ENCODE measurements at places on chromosomes 5 and 9.

DNA sequence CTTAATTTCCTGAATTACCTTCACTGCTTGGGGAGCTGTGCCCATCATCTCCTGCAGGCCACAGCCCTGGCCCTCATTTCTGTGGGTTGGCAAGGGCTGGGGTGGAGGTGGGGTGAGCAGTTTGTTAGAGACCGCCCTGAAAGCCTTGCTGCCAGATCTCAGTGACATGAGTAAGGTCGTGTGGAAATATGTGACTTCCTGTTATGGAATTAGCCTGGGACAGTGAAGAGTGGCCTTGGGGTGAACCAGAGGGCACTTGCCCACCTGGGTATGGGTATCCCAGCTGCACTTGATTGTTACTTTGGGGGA lies 2.5 kb upstream of the HNRNPAB start:
- no peak for DNase-seq

GRCh38 chr5:10595672-10596309 lies 31.9 kb downstream of the ANKRD33B start:
- DNase-seq: peak; percentile 15

- no peak for DNase-seq
These were observed 318.1 kb downstream of the PIK3R1 start for GRCh38 chr5:68533571-68534084.

DNA sequence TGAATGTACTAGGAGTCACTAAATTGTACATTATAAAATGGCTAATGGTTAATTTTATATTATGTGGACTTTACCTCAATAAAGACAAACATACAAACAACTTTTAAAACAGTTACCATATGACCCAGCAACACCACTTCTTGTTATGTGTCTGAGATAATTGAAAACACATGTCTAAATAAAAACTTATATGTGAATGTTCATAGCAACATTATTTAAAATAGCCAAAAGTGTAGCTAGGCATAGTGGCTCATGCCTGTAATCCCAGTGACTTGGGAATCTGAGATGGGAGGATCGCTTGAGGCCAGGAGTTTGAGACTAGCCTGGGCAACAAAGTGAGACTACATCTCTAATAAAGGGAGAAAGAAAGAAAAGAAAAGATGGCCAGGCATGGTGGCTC lies 22.9 kb downstream of the SLC35A4 start:
- DNase-seq: no peak

GRCh38 chr9:134566196-134566847 lies 75.3 kb upstream of the COL5A1 start:
- DNase-seq: no peak

- DNase-seq: no peak
These were observed 25.6 kb downstream of the MELK start for GRCh38 chr9:36598273-36598672.

- no peak for DNase-seq
These were observed 37.2 kb downstream of the NREP start for GRCh38 chr5:111719773-111720172.

GRCh38 chr5:102099766-102100331 lies 196.2 kb downstream of the SLCO4C1 start:
- DNase-seq: no peak

- no peak for DNase-seq
These were observed 22.0 kb downstream of the MAP3K1 start for GRCh38 chr5:56837381-56837780.

DNA sequence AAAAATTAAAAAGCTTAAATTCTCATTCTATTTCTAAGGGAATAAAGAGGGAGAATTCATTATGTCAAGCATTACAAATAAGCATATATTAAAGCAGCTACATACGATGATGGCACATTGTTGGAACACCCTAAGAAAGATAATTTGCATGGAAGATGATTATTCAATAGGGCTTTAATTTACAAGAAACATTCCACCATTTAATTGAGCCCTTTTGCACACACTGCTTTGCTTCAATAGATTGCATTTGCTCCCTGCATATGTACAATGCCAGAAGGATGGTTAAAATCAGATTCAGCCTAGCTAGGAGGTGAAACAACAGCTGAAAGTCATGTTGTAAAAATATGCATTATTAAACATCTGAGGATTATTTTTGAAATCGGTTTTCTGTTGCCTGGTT lies 21.8 kb downstream of the KIAA1958 start:
- no peak for DNase-seq

- no peak for DNase-seq
These were observed 78.7 kb upstream of the SH3PXD2B start for GRCh38 chr5:172533058-172533398.

DNA sequence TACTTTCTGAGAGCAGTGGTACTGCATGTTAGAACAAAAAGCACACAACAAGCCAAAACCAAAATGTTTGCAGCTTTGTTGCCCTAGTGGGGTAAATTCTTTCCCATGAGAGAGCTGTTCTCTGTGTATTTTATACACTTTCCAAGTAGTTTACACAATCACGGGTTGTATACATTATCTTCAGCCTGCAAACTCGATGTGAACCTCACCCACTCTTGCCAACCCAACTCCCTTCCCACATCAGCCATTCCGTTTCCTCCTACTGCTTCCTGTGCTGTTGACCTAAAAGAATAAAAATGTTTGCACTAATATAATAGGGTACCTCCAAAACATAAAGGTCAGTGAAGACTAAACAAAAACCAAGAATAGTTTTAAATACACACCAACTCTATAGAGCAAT lies 47.0 kb downstream of the IQGAP2 start:
- no peak for DNase-seq

DNA sequence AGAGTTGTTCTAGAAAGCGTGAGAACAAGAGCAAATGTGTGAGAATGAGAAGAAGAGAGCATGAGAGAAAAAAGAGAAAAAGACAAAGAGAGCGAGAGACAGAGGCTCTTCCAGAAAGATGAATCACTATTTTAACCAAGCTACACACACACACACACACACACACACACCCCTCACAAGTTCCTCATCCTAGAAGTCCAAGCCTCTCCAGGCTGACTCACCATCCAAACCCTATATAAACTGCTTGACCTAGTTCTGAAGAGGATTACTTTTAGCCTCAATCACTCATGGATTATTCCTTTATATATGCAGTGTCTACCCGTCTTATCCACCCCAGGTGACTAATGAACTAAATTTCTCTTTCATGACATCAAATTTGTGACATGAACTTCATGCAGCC lies 37.6 kb downstream of the C9orf57 start:
- no peak for DNase-seq

DNA sequence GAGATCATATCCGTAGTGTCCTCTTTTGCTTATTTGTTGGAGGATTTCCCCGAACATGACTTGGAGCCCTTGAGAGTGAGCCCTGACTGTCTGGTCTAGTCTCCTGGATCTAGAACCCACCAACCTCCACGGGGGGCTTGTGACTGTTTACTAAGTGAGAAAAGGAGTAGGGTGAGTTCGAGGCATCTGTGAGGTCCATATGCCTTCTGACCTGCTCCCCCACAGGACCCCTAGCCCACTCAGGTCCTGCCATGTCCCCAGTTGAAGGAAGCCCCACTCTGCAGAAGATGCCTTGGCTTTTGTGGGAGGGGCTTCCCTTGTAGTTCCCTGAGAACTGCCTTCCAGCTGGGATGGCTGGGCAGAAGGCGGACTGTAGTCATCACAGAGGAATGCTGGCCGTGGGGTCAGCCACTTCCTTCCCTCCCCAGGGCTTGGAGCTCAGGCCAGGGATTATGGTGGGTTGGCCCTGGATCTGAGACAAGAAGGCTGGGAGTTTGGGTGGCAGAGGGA lies 7.0 kb upstream of the IRF1 start:
- no peak for DNase-seq

DNA sequence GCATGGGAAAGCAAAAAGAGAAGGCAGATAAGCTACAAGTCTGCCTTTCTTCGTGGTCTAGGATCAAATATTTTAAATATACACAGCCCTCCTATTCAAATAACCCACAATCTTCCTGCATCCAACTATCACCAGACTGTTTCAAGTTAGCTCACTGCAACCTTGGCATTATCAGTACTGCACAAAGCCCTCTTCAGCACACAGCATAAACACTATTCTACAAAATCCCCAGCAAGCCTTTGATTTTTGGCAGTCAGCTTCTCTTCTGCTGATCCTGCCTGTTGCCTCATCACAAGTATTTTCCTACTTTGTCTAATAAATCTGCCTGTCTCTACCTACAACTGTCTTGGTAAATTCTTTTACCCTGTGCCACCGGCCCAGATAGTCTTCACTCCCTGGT lies 142.9 kb downstream of the COX7C start:
- no peak for DNase-seq

GRCh38 chr5:113490317-113490716 lies 2.1 kb upstream of the MCC start:
- DNase-seq: no peak

- DNase-seq: no peak
These were observed 227.4 kb downstream of the FSTL4 start for GRCh38 chr5:133384903-133385302.

GRCh38 chr9:120894321-120895148 lies 17.5 kb upstream of the PHF19 start:
- DNase-seq: no peak

- no peak for DNase-seq
These were observed 50.6 kb downstream of the SHB start for GRCh38 chr9:38018241-38018957.

GRCh38 chr5:116557669-116558271 lies 16.9 kb downstream of the SEMA6A start:
- DNase-seq: no peak

DNA sequence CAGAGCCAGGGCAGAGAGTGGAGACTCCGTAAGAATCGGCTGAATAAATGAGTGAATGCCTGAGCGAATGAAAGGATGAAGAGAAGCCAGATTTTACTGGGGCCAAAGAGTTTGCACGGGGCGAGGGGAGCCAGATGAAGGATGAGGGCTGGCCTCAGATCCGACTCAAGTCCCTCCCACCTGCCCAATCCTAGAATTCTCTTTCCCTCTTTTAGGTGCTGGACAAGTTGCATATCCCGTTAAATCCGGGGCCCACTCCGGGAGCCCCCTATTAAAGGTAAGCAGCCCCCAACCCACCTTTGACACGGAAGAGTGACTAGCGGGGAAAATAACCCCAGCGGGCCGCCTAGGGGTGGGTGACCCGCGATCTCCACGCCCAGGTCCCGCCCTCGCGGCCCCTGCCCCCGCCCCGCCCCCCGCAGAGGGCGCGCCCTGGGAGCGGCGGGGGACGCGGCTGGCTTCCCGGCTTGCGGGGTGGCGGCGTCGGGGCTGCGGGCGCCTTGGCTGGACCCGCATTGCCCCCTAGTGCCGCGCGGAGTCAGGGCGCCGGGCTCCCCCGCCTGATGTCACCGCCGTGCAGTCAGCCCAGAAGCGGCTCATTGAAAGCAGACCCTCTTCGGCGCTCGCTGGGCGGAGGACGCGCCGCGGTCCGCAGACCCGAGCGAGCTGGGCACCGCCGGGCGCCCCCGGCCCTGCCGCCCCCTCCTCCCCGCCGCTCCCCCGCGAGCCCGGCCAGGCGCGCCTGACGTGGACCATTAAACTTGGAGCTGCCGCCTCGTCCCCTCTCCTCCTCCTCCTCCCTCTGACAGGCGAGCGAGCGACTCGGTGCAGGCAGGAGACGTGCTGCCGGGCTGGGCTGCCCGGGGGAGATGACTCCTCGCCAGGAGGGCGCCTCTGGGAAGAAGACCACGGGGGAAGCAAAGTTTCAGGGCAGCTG lies at the start of gene ADRA1B:
TSS of gene ADRA1B (plus strand) at position 579 of the 937 bp plus-strand sequence. CDS start 424 bp downstream, outside the sequence.
- DNase-seq: peak; percentile 63

DNA sequence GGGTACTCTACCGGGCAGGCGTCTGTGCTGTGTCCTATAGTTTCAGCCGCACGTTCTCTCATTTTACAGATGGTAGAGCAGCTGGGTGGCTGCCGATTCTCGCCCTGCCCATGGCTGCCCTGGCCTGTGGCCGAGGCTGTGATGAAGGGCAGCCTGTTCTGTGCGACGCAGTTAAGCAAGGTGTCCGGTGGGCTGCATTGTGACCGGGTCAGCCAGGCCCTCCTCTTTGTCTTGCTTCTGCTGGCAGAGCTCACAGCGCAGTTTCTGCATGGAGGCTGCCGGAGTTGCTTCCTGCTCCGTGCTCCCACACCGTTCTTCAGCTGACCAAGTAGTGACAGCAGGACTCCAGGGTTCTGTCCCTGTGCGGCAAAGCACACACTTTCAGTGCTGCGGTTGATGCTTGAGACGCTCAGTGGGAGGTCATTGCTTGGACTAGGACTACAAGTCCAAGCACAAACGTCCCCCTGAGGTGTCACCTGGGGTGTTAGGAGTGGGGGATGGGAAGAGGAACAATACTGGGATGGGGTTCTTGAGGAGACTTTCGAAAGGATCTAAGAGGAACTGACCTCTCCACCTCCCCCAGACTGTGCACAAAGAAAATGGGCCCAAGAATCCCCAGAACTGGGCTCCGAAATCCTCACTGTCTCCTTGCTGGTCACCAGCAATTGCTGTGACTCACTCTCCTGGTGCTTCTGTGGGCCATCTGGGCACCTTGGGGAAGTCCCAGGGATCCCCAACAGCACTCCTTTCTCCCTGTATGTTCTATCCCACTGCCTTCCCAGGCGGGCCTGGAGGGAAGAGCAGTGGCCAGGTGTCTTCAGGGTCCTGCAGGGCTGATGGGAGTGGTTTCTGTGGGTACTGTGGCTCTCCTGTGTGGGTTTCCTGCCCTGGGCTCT lies 58.2 kb downstream of the GADD45G start:
- DNase-seq: no peak

GRCh38 chr5:125536095-125536494 lies 789.7 kb upstream of the ZNF608 start:
- no peak for DNase-seq

GRCh38 chr9:2190939-2191608 lies 175.9 kb downstream of the SMARCA2 start:
- no peak for DNase-seq

DNA sequence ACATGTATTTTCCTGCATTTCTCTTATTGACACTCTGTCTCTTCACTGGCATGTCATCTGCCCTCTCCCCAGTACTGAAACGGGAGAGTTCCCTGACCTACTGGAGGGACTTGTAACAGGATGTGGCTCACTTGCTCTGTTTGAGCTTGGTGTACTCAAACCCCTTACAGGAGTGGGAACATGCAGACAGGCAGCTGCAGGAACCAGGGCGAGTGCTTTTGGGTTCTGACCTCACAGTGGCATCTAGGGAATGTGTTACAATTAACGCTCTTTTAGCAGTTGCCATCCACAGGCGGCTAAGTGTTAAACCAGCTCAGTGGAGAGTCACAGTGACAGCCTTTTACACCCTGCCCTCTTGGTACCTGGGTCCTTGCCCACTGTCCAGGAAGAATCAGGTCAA lies 300.3 kb upstream of the GRAMD2B start:
- DNase-seq: no peak

DNA sequence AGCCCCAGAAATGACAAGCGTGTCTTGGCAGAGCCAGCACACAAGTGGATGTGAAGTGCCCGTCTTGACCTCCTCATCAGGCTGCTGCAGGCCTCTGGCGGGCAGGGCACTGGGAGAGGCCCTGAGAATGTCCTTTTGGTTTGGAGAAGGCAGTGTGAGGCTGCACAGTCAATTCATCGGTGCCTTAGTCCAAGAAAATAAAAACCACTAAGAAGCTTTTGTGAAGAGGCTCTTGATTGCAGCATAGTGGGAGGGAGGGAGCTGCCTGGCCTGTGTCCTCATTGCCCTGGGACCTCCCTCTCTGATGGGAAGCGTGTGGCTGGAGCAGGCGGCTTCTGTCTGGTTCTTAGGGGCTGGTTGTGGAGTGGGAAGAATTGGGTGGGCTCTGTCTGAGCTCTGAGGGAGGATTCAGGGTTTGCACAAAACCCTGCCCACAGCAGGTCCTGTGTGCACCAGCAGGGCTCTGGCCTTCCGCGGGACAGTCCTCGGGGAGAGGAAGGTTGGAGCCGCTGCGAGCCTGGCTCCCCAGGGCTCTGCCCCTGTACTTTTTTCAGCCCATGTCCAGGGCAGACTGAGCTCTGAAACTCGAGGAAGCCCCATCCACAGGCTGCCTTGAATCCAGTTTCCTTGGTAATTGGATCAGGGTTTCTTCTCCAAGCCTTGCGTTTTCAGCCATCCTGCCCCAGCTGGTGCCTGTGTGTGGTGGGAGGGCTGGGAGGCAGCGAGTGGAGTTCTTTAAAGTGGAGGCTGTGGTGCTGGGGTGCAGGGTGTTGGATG lies 1.1 kb downstream of the HRCT1 start:
- no peak for DNase-seq
